ENCODE measurements at places on chromosomes 7 and 10. TPM values are rescaled to one million over a fixed set of nuclear protein-coding genes. Genes with fewer than 3 reads are reported as not detected.

BLNK gene
- total RNA-seq = 13.1 TPM

TBC1D12 gene
- 20.4 TPM for total RNA-seq

NRCAM gene
- total RNA-seq = 17.4 TPM

CFAP43 gene
- 0.98 TPM for total RNA-seq

FGFR2 gene
- 10.8 TPM for total RNA-seq

PDZD7 gene
- 3.8 TPM for total RNA-seq

AKR1C1 gene
- 84.2 TPM for total RNA-seq

GIMAP2 gene
- total RNA-seq = 11.7 TPM

HECW1 gene
- 4.8 TPM for total RNA-seq

TACC2 gene
- 49.1 TPM for total RNA-seq

PILRA gene
- 14.6 TPM for total RNA-seq

DNA sequence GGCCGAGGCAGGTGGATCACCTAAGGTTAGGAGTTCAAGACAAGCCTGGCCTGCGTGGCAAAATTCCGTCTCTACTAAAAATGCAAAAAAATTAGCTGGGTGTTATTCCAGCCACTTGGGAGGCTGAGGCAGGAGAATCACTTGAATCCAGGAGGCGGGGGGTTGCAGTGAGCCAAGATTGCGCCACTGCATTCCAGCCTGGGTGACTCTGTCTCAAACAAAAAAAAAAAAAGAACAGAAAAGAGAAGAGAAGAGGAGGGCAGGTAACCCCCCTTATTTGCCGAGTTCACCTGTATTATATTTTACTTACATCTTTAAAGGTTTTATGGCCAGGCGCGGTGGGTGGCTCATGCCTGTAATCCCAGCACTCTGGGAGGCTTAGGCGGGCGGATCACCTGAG lies 91.7 kb downstream of the RNF216 start:
- DNase-seq = no peak

GRCh38 chr10:133166504-133166827 lies 6.4 kb downstream of the KNDC1 start:
- DNase-seq = no peak

DNA sequence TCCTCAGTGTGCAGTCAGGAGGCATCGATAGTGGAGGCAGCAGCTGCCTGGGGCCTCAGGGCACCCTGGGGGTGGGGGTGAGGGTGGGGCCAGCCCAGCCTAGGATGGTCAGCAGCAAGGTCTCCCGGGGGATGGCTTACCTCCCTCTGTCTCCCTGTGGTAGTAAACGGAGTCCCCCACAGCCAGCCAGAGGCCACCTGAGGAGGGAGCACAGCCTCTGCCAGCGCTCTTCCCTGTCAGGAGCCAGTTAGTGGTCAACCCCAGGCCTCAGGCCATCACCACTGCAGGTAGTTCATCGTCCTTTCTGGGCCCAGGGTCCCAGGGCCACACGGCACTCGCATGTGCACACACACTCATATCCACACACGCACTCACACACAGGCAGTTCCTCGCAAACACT lies 22.1 kb downstream of the ACTR1A start:
- DNase-seq = no peak

DNA sequence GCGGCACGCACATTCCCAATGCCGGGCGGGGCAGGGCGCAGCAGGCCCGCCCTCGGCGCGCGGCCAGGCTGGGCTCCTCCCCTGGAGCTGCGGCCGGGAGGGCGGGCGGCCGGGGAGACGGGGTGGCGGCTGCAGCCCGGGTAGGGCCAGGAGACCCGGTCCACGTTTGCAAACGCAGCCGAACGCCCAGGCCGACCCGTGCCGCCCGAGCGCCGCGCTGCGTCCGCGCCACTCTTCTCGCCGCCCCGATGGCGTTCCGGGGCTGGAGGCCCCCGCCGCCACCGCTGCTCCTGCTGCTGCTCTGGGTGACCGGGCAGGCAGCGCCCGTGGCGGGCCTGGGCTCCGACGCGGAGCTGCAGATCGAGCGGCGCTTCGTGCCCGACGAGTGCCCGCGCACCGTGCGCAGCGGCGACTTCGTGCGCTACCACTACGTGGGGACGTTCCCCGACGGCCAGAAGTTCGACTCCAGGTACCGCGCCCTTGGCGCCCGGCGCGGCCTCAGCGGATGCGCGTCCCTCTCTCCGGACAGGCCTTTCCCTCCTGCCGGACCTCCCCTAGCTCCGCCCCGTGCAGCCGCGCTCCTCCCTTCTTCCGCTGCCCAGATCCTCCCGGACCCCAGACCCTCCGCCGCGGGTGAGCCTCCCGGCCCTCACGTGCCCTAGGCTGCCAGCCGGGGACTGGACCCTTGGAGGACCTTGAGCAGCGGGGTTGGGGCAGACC lies at the start of gene FKBP9:
FKBP9 (plus strand) TSS at position 115 of the 720 bp plus-strand sequence; CDS start at position 249, 134 bp downstream.
- DNase-seq = peak; percentile 92

DNA sequence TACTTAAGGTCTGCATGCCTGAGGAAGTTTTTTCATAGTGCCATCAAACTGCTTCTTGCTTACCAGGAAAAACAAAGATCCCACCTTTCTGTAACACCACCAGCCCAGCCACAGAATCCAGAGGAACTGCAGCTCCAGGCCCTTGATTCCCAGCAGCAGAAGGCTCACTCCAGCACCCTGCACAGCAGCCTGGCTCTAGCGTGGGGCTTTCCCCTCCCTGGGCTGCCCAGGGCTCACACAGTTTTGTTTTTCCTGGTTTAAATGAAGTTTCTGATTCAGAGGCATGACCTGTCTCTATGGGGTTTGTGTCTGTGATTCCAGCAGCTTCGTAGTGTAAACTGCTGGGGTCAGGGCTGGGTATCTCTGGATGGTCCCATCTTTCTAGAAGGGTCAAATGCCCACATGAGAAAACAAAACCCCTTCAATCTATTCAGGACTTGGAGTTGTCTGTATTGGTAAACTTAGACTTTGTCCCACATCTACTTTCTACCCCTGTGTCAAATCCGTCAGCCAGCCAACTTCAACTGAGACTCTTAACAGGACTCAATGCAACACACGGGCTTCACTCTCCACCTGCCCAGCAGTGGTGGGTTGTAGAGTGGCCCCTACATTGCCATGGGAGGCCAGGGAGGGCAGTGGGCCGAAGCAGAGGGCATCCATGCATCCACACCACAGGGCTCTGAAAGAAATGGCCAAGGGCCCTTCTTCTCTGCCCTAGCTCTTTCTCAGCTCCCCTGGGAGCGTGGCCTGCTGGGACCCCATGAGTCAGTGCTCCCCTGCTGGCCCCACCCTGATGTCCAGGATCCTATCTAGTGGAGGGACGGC lies 73.6 kb downstream of the ATXN7L1 start:
- no peak for DNase-seq

DNA sequence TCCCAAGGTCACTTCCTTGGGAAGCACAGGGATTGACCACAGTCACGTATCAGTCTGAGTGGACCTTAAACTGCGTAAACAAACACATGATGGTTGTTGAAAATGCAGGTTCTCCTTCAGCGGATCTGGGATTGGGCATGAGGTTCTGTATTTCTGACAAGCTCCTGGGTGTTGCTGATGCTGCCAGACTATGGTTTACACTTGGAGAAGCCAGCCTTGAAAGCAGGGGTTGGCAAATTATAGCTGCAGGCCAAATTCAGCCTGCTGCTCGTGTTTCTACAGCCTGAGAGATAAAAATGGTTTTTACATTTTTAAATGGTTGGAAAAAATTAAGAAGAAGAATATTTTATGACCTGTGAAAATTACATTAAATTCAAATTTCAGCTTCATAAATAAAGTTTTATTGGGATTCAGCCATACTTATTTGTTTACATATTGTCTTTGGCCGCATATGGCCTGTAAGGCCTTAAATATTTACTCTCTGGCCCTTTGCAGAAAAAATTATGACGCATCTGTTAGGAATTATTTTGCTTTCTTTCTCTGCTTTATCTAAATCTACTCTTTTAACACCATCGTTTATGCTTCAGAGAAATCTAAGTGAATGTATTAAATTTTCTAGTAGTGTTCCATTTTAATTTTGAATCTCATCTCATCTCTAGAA lies 109.6 kb downstream of the SH2D4B start:
- no peak for DNase-seq

GRCh38 chr7:154987571-154987970 lies 15.4 kb downstream of the PAXIP1 start:
- no peak for DNase-seq

DNA sequence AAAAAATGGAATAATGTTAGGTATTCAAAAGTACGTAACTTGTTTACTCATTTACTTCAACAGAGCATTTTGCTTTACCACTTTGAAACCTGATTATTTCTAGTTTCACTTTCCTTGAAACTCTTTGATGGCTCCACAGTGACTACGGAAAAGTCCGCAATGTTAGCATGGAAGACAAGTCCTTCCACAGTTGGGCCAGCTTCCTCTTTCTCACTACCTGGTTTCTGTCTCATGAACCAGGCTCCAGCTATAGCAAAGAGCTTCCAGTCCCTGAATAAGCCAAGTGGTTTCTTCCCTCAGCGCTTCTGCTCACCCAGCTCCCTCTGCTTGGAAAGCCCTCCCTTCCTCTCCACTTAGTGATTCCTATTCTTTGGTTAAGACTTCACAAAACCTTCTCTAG lies 44.8 kb upstream of the SLC16A12 start:
- DNase-seq = no peak

DNA sequence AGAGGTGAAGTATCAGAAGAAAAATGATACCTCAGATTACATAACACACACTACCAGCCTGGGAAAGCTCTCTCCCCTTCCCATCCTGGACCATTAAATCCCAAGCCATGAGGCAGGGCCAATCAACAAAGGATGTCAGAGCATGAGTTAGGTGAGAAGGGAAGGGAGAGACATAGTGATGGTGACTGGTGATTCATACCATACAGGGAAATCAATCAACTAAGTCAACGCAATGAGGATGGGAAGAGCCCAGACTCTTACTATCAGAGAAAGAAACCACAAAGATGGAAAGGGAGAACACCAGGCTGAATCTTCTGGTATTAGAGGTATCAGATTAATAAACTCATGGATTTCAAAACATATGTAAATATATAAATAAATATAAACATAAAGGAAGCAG lies 185.4 kb downstream of the KMT2E start:
- no peak for DNase-seq

GRCh38 chr7:91240376-91240941 lies 23.8 kb upstream of the FZD1 start:
- no peak for DNase-seq

DNA sequence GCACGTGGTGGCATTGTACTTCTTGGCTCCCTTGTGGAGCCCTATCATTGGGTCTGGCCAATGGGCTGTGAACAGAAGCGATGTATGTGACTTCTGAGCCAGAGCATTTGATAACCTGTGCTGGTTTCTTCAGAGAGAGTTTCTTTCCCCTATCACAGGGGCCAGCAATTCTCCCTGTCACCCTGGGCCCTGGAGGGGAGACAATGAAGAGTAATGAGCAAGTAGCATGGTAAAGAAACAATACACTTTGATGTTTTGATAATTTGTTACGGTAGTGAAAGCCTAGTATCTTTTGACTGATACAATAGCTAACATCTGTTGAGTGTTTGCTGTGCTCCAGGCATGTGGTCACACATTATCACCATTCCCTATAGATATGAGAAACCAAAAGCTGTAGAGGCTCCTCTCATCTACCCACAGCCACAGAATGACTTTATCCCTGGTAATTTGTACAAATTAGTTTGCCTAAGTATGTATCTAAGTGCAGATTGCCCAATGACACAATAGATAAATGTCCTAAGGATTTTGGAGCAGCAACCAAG lies 113.4 kb upstream of the SVIL start:
- no peak for DNase-seq

GRCh38 chr10:15719049-15719898 lies 448 bp downstream of the ITGA8 start:
- DNase-seq = no peak

DNA sequence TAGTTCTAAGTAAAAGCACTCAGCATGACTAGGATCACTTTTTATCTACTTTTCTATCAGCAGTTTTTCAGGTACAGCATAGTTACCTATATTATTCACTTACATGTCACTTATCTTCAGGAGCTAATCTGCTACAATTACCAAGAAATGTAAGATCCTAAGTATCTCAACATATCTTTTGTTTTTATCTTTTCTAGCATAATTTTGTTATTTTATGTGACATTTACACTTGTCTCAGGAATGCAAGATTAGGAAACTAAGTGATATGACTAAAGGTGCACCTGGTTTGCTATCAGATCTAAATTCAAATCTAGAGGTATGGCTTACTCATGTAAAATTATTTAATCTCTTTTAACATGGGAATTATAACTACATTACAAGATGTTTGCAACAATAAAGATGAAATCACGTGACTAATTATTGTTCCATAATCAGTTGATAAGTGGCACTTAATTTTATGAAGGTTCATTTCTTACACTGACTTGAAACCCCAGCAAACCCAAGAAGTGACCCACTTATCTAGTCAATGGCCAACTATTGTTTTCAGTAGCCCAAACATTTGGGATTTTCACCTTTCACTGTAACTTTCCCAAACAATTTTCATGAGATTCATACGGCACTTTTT lies 390.3 kb upstream of the PCDH15 start:
- no peak for DNase-seq

- DNase-seq = no peak
Measured at GRCh38 chr7:131753620-131754222, 197.3 kb upstream of the PODXL start.

DNA sequence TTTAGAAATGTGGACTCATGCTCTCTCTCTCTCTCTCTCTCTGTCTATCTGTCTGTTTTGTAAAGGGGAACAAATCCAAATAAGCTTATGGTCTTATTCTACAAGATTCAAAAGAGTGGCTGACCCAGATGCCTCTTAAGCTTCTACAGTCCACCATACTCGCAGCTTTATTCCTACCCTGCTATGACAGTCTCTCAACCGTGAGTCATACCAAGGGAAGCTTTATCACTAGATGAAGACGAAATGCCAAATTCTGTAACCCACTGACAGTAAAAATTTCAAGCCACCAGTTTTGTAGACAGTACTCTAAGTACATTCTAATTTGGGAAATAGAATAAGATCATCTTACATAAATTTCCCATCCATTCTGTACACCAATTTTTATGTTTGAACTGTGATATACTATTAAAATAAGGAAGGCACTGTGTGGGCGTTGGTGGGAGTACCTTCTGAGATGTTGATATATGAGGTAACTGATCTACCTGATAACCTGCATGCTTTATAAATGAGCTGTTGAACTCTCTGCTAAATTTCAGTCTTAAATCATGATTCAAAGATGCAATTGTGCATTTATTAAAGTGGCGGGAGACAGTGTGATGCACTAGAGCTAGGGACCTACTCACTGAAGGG lies 153.2 kb downstream of the KLF6 start:
- DNase-seq = no peak

DNA sequence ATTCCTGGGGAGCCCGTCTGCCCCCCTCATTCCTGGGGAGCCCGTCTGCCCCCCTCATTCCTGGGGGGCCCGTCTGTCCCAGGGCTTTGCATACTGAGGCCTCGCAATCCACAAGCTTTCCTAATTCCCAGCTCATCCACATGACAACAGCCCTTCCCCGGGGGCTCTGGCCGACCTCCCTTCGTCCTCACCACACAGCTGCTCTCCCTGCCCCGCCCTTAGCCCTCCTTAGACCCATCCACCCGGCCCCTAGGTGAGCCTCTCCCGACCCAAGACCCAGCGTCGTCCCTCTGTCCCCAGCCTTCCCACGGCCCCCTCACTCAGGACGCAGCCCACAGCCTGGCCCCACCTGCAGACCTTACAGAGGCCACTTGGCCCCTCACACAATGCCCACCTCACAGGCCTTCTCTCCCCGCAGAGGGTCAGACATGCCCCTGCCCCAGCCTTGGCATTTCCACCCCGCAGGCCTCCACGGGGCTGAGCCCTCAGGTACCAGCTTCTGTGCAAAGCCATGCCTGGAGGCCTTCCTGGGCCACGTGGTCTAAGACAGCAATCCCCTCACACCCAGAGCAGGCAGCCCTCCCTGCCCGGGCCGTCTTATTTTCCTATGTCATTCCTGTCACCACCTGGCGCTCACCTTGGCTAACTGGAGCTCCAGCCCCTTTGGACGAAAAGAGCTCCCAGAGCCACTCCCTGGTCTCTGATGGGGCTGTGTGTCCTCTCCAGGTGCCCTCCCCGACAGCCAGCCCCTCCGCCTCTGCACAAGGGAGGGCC lies 3.5 kb upstream of the FAM20C start:
- no peak for DNase-seq

All from sciatic nerve (tissue), 2 donors.